Endothelial cell (in vitro differentiated cells): ENCODE measurements at places on chromosomes 5 and 9.

GRCh38 chr9:38059233-38059936, 9.6 kb downstream of the SHB start:
- no peak for DNase-seq

GRCh38 chr5:13574574-13574973, 369.9 kb downstream of the DNAH5 start:
- DNase-seq = no peak

GRCh38 chr5:104052558-104053352, 490.2 kb upstream of the NUDT12 start:
- DNase-seq = no peak

- no peak for DNase-seq
These were observed 23.8 kb upstream of the SLC46A2 start for GRCh38 chr9:112914524-112914923.

DNA sequence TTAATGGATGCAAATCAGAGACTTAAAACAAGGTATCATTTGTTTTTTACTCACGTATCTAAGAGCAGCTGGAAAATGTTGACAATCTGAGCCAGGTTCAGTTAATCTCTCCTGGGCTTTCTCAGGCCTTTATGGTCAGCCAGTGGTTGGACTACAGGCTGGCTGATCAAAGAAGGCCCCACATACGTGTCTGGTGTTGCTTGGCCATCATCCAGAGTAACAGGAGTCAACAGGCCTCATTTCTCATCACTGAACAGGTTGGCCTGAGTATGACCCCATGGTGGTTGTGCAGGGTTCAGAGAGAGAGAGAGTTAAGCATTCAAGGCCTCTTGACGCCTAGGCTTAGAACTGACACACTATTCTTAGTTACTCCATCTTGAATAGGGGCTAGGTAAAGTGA, 97.0 kb upstream of the VLDLR start:
- DNase-seq = no peak

DNA sequence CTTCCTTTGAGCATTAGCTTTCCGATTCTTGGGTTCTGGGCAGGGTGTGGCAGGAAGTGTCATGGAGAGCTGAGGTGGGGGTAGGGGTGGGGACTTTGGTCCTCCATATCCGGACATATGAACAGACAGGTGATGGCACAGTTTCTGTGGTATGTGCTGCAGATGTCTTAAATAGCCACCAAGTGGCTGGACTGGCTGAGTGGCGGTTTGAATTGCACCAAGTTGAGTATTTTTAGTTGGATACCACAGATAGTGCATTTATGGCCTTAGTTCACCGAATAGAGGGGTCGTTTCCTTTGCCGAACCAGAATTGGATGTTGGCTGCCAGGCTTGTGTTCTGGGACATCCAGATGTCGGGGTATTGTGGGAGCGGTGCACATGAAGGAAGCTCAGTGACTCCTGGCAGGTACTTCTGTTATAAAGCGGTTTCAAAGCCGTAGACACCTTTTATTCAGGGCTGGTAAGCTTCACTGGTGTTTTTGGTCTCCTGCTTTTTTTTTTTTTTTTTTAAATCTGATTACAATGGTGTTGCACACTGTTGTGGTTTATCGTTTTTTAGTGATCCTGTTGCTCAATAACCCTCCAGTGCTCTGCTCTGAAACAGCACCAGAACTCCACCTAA, 15.1 kb upstream of the TNFAIP8 start:
- no peak for DNase-seq

DNA sequence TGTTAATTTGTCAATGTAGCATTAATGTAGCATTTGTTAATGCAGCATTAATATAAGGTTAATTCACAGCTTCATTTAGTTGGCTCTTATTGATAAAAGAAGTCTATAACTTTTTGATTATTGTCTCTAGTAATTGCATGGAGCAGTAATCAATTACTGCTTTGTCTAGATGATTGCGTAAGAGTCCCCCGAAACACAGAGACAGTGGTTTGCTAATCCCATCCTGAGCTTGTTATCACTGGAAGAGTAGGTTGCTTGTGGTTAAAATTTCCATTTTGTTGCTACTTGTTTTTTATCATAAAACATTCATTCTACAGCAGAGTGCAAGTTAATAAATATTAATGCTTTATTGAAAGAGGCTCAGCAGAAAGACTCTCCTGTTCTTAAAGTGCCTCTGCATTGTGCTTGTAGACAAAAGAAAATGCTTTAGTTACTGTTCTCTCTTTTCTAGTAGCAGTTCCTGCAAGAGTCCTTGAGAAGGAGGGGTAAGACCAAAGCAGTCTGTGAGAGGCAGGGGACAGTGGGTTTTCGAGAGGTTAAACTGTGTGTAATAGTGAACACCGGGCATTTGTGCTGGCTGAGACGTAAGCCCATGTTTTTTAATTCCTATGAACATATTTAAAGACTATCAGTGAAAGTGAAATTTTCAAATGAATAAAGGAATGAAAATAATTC, 291.7 kb downstream of the TRPM3 start:
- DNase-seq = no peak

- DNase-seq = no peak
These were observed 560.5 kb upstream of the ADAMTS16 start for GRCh38 chr5:4579679-4580078.
